ENCODE measurements at places on chromosomes 2 and 18. TPM values are rescaled to one million over a fixed set of nuclear protein-coding genes. Genes with fewer than 3 reads are reported as not detected.

The FAP gene
- total RNA-seq, result under 0.01 TPM

The DES gene
- not detected for total RNA-seq

DNA sequence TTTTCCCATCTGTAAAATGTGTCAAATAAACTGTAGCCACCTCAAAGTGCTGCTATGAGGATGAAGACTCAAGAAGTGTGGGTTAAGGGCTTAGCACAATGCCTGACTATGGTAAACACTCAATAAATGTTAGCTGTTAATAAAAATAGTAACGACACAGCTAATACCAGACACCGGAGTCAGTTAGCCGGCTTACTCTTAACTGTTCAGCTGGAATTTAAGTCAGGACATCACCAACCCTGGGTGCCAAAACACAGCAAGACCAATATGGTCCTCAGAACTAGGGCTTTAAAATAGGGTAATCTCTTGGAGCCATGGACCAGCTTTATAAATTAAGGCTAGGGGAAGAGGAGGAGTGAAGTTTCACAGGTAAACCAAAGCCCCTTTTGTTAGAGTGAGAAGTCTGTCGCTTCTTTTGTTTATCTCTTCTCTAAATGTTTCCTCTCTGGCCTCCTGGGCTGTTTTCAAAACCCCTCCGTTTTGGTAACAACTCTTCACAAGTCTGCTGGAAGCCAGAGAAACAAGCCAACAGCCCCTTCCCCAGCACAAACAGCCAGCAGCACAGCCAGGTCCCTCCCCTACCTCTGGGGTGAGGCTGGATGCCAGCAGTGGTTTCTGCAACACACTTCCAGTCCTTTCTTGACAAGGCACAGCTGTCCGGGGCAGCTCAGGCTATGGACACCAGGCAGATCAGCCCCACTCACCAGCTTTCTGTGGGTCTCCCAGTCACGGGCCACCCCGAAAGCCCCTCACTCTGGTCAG, 13.8 kb upstream of the FZD7 start:
- no peak for DNase-seq

- DNase-seq, result no peak
Measured at GRCh38 chr2:178485356-178485755, 5.1 kb downstream of the PLEKHA3 start.

- no peak for DNase-seq
Measured at GRCh38 chr2:54706622-54707021, 16.8 kb upstream of the EML6 start.

- no peak for DNase-seq
Measured at GRCh38 chr2:187532333-187533120, 21.7 kb downstream of the TFPI start.

GRCh38 chr2:106306387-106306786, 112.3 kb upstream of the UXS1 start:
- DNase-seq, result no peak

GRCh38 chr2:57990118-57990725, 56.4 kb upstream of the VRK2 start:
- no peak for DNase-seq

DNA sequence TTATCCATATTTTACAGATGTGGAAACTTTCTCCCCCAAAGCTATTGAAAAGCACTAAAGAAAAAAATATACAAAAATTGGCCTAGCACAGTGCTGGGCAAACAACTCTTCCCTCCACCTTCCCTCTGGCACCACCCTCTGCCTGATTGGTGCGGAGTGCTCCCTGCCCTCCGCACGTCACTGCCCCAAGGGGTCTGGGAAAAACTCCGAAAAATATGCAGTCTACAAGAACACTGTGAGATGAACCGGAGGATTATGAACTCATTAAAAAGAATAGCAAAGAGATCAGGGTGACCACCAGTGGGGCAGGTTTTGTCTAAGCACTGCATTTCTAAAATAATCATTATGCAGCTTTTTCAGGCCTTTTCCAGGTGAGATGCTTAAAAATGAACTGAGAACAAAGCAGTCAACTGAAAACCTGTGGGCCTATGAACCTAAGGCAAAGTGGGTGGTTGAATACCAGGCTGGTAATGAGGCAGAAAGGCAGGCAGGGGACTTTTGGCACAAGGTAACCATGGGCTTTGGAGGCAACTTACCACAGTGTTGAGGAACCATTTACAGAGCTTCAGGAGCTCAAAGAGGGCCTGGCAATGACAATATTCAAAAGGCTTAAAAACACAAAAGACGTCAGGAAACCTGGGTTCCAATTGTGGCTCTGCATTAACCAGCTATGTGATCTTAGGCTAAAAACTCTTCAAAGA, 57.5 kb downstream of the AAK1 start:
- no peak for DNase-seq

Measured in lung microvascular endothelial cell (primary cell).